ENCODE measurements at places on chromosomes 5 and 9.
A peak's percentile ranks its signal among the peaks of the same experiment; 100 is the strongest.

DNA sequence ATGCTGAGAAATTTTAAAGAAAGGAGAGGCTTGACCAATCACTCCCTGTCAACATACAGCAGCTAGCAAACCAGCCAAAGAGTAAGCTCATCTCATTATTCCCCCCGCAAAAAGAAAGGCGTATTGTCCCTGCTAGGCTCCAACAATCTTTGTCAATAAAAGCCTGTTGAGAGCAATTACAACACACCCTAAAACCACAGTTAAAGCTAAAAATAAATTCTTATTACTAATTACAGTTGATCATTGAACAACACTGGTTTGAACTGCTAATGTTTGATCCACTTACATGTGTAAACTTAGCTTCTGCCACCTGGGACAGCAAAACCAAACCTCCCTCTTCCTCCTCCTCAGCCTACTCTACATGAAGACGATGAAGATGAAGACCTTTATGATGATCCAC is 151.2 kb downstream of the TSSK1B start:
- DNase-seq = no peak

DNA sequence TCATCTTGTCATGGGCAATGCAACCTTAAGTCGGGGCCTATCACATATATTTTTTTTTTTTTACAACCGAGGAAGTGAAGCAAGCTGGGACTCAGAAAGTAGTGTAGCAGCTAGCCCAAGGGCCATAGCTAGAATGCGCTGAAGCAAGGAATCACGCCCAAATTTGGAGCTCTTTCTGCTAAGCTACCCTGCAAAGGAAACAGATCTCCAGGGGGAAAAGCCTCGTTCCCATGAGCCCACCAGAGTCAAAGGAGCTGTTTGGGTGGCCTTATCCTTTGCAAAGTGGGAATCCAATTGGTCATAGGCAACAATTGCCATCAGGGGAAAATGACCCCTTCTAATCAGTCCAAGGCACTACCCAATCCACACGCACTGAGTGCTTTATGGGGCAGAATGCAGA is 390.4 kb downstream of the EBF1 start:
- DNase-seq = no peak

- no peak for DNase-seq
Measured at GRCh38 chr5:32069396-32069795, 104.7 kb downstream of the GOLPH3 start.

DNA sequence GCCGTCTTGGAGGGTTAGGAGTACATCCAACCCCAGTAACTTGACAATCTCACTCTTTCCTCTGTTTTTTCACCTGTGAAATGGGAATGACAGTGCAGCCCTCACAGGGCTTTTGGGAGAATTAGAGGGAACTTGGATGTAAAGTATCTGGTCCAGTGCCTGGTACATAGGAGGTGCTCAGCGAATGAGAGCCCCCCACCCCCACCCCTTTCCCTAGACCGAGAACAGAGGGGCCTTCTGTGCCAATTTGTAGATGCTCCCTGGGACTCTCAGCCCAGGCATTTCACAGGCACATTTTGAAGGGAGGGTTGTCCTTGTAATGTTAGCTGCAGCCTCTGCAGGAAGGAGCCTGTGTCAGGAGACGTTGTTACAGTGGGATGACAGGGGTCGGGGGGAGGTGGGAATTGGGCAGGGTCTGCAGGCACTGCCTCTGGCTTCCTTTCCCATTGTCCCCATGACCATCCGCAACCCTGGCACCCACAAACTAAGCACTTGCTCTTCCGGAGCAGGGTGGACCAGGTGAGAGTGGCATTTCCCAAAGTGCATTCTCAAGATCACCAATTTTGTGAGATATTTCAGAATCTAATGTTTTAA is 47.0 kb downstream of the AMBP start:
- no peak for DNase-seq

- DNase-seq = no peak
Measured at GRCh38 chr9:68763104-68763503, 58.1 kb downstream of the PIP5K1B start.

GRCh38 chr9:34171753-34172535 is 6.9 kb upstream of the UBAP1 start:
- no peak for DNase-seq

DNA sequence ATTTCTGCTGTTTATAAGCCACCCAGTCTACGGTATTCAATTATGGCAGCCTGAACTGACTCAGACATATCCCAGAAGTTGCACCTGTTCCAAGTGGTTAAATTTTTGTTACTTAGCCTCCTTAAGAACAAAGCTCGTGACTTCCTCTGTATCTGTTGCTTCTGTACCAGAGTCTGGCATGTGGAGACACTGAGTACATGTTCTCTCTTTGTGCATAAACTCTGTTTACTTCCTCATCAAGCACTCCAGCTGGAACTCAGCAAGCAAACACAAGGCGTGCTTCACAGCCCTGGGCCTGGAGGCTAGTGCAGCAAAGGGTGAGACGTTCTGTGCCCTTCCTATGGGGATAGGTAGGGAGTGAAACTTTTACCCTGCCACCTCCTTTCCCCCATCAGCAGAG is 19.0 kb downstream of the C9orf152 start:
- DNase-seq = peak; percentile 71

DNA sequence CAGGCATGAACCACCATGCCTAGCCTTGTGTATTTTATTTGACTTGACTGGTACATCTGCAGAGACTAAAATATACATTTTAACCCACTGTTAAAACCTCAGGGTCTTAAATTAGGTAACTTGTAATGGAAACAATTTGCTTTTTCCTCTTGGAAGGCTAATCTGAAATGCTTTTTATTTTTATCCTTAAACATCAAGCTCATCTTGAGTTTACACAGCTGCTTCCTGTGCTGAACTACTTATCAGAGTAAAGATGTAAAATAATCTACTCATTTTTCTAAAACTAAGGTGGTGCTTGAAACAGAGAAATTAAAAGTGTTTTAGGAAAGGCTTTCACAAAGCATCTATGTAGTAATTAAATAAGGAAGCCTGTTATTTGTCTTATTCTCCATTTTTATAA is 144.1 kb downstream of the ENTREP1 start:
- no peak for DNase-seq

DNA sequence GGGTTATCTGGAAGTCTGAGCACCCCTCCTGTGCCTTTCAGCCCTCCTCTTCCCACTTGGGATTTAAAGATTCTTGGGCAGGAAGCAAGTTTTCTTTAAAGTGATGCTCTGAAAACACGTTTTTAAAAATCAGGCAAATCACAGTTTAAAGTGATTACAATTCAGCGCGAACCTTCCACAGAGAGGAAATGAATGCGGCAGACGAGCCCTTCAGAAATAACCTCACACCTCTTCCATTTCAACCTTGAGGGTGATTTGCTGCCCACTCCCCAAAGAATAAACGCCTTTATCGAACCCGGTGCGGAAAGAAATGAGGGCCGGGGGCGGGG is 2.3 kb upstream of the EFNA5 start:
- DNase-seq = no peak

GRCh38 chr5:113807427-113807991 is 294.0 kb downstream of the YTHDC2 start:
- DNase-seq = no peak
